ENCODE measurements at places on chromosomes 11 and 22. TPM values are rescaled to one million over a fixed set of nuclear protein-coding genes. Genes with fewer than 3 reads are reported as not detected.

BATF2 gene
- not detected for total RNA-seq

CABP4 gene
- total RNA-seq: 3.5 TPM

DDX25 gene
- 0.16 TPM for total RNA-seq

SMTNL1 gene
- not detected for total RNA-seq

ADAMTS15 gene
- 0.07 TPM for total RNA-seq

DPAGT1 gene
- 54.2 TPM for total RNA-seq

SLC37A2 gene
- 1.5 TPM for total RNA-seq

LYVE1 gene
- total RNA-seq: 0.33 TPM

UBQLNL gene
- total RNA-seq: 0.82 TPM

PNPLA3 gene
- total RNA-seq: not detected

CCDC34 gene
- total RNA-seq: 2.8 TPM

ISX gene
- not detected for total RNA-seq

CALCB gene
- total RNA-seq: 0.72 TPM

CCDC116 gene
- total RNA-seq: 0.16 TPM

OR51Q1 gene
- not detected for total RNA-seq

OR51B5 gene
- total RNA-seq: 0.45 TPM

ABTB2 gene
- total RNA-seq: 0.93 TPM

TMEM109 gene
- 60.5 TPM for total RNA-seq

GSTT2B gene
- total RNA-seq: not detected

MS4A2 gene
- total RNA-seq: 0.12 TPM

C22orf42 gene
- not detected for total RNA-seq

KBTBD3 gene
- total RNA-seq: 16.5 TPM

CABP7 gene
- total RNA-seq: 0.56 TPM

MN1 gene
- total RNA-seq: 0.42 TPM

DDX10 gene
- 27.1 TPM for total RNA-seq

RBX1 gene
- 46.1 TPM for total RNA-seq

LARGE2 gene
- total RNA-seq: 7.1 TPM

SMDT1 gene
- 101 TPM for total RNA-seq

C11orf86 gene
- total RNA-seq: not detected

MMP8 gene
- total RNA-seq: not detected

KCNK7 gene
- 3.0 TPM for total RNA-seq

CEND1 gene
- total RNA-seq: 0.18 TPM

LGALS1 gene
- 151 TPM for total RNA-seq

GTF2H1 gene
- total RNA-seq: 44.5 TPM

SCARF2 gene
- 2.9 TPM for total RNA-seq

CYTH4 gene
- total RNA-seq: 151 TPM

SHISAL1 gene
- total RNA-seq: not detected

NCAM1 gene
- 1.7 TPM for total RNA-seq

LRRC32 gene
- total RNA-seq: 3.6 TPM

KIF18A gene
- 1.6 TPM for total RNA-seq

POTEH gene
- not detected for total RNA-seq

POU2AF2 gene
- total RNA-seq: not detected

PLXNB2 gene
- 4.4 TPM for total RNA-seq

CASP4 gene
- 91.0 TPM for total RNA-seq

SHISA8 gene
- 1.2 TPM for total RNA-seq

OR5B21 gene
- total RNA-seq: not detected

OR2D2 gene
- not detected for total RNA-seq

BTG4 gene
- total RNA-seq: not detected

TPBGL gene
- total RNA-seq: 0.13 TPM

MRE11 gene
- 34.0 TPM for total RNA-seq

Data from T-cell (primary cell).